ENCODE measurements at places on chromosomes 1 and 21.
A peak's percentile ranks its signal among the peaks of the same experiment; 100 is the strongest.

DNA sequence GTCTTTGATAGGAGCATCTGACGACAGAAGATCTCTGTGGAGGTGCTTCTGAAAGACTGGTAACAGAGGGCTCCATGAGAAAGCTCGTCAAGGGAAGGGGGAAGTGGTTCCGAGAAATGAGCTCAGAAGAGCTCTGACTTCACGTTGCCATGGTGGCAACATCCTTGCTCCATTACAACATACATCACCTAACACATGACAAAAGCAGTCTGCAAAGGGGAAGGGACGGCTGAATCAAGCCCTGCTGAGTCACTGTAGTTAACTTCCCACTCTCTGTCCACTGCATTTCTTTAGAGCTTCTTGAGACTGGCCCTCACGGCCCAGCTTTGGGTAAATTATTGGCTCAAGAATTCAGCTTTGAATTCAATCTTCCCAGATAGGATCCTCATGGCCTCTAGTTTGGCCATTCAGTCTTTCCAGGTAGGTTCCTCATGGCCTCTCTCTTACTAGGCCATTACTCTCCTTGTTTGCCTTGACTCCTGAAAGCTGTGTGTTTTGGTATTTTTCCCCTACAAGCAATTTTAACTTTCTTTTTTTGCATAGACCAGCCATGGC lies 88.0 kb upstream of the ZNF648 start:
- peak; percentile 16 for DNase-seq

DNA sequence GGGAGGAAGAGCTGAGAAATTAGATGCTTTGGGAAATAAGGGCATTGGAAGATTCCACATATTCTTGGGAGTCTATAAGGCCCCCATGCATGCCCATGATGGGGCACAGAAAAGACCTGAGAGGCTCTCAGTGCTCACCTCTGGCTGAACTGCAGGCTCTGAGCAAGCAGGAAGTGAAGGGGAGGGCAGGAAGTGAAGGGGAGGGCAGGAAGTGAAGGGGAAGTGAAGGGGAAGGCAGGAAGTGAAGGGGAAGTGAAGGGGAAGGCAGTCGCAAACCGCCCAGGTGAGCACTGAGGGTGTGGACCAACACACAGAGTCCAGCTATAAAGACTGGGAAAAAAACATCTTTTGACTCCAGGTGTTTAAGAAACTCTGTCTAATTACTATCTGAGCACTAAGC lies 3.5 kb downstream of the KRTAP10-9 start:
- DNase-seq, result no peak

- no peak for DNase-seq
Measured at GRCh38 chr1:62588000-62588399, 9.3 kb upstream of the ANGPTL3 start.

DNA sequence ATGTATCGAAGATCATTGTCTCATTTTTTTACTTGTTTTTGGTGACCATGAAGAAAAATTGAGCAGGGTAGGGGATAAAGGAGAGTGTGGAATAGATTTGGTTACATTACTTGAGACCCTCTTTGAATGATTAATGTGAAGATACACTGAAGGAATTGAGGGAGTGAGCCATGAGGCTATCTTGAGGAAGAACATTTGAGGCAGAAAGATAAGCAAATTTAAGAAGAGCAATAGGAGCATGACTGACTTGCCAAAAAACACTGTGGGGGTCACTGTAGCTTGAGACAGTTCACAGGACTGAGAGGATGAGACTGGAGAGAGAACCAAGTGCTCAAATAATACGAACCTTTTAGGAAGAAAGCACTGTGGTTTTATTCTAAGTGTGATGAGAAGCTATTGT lies 43.1 kb upstream of the PTPRC start:
- no peak for DNase-seq

DNA sequence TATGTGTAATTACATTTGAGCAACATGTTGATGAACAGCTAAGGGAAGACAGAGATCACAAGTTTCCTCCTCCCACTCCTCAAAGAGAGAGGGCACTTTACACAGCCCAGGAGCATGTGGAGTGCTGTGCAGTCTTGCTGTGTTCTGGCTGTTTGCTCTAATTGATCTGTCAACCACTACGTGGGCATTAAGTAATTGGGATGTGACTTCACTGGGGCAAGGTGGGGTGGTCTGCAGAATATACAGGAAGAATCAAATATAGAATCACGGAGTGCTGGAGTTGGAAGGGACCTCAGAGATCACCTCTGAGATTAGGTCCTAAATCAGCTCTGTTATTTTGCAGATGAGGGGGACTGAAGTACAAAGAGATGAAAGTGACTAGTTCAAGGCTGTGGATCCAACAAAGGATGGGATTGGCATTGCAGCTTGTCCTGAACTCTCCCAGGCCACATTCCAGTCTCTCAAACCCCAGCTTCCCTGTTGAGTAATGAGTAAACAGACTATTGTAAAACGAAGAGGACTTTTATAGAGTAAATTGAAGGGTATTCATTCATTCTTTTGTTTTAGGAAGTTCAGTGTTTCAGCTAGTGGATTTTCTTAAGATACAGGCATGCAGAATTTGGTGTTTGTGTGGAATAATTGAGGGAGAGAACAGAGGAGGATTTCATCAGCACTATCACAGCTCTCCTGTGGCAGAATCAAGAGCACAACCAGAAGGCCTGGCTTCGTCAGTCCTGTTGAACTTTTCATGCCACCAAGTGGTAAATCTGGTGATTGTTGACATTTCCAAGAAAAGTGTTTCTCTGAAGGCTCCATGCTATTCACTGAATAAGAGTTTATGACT lies 22.4 kb downstream of the NOS1AP start:
- DNase-seq, result no peak

GRCh38 chr1:110555807-110556470 lies 37.0 kb upstream of the KCNA10 start:
- no peak for DNase-seq

- DNase-seq, result no peak
Measured at GRCh38 chr1:92655197-92655801, 129.6 kb downstream of the EVI5 start.

- DNase-seq, result no peak
Measured at GRCh38 chr1:33143698-33144097, 38.1 kb downstream of the TRIM62 start.

- DNase-seq, result no peak
Measured at GRCh38 chr1:30146448-30146847, 576.9 kb downstream of the MATN1 start.

GRCh38 chr1:52032124-52032784 lies 1.4 kb downstream of the KTI12 start:
- DNase-seq, result no peak

DNA sequence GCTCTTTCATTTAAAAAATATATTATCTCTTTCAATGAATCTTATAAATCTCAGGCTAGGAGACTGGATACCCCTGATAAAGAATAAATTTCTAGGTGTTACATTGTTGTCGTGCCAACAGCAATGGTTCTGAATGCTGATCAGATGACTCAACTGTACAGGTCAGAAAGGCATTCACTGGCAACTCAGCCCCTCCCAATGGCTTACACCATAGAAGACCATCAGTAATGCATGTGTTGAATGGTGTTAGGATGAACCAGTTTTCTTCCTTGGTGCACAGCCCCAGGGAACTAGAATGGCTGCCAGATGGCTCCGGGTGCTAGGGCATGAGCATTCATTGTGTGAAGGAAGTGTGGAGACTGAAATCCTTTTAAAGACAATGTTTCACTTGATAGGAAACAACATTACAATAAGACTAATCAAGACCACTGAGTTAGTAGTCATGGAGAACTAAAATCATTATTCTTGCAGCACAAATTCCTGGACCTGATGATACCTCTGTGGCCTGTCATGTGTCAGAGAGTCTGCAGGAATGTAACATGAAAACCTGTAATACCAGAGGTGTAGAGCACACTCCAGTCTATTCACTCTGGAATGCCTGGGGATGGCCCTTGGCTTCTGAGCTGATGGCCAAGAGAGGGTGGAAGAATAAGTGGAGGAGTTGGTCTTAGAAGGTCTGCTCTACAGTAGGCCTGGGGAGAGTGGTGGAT lies 187.7 kb upstream of the LMO4 start:
- DNase-seq, result peak; percentile 91

GRCh38 chr1:221994939-221995338 lies 253.1 kb upstream of the DUSP10 start:
- no peak for DNase-seq

DNA sequence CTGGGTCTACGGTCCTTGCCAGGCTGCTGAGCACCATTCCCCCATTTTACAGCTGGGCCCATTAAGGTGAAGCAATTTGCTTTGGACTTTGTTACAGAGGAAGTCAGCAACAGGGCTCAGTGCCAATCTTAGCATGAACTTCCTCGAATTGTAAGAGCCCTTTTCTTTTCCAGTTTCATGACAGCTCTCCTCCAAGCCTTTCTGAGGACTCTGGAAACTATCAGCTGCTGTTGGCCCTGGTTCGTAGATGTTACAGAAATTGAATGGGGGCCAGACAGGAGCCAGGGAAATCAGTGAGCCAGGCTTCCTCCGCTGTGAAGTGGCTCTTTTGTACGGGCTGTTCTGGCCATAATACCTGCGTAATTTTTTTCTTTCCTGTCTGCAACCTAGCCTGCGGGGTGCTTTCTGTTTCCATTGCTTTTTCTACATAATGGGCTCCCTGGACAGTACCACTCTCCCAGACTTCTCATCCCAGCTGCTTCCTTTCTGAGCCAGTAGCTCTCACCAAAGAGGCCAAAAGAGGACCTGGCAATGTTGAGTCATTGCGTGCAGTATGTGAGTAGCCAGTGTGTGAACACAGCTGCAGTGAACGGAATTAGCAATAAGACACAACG lies 386.3 kb downstream of the DISC1 start:
- DNase-seq, result no peak

DNA sequence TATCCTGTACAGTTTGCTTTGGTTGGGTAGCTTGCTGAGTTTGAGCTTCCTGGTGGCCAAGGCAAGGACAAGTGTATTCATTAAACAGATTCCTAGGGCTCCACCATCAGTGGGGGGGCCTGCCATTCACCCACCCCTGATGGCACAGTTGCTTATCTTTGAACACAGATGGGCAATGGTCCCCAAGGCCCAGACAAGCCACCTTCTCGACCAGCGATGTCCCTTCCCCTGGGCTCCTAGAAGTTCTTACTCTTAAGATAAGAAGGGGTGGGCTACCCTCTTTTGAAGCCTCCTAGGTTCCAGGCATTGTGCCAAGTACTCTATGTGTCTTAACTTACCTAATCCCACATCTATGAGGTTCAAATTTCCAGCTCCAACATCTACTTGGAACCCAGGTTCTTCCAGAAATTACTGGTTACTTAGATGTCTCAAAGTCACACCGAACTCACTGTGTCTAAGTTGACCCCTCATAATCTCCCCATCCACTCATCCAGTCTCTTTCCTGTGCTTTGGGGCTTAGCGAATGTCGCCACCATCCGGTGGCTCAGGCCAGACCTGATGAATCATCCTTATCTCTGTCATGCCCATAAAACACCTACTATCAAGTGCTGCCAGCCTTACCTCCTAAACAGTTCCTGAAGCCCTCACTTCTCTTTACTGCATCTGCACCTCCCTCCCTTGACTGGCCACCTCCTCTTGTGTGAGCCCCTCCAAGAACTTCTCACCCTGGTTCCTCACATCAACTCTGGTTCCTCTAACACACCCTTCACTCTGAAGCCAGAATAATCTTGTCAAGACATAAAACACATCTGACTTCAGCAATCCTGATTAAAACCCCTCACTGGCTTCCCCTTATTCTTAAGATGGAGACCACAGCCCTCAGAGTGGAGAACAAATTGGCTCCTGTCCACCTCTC lies 50.1 kb downstream of the KLHDC7A start:
- DNase-seq, result no peak

GRCh38 chr21:28932717-28933116 lies 60.0 kb downstream of the LTN1 start:
- DNase-seq, result no peak

GRCh38 chr1:59686170-59686569 lies 128.6 kb upstream of the HOOK1 start:
- no peak for DNase-seq

DNA sequence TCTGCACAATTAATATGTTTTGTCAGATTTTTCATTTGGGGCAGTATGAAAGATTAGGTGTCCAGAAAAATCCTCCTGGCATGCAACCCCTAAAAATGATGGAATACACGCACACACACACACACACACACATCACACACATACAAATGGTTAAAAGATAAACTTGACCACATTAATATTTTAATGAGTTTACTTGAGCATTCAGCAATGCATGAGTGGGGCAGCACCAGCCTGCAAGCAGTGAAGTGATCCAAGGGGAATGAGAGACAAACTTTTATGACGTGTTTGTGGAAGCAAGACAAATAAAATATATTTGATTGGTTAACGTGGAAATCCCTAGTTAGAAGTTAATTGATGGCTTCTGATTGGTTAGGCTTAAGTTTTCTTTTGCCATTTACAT lies 29.1 kb upstream of the SOAT1 start:
- DNase-seq, result peak; percentile 32

- no peak for DNase-seq
Measured at GRCh38 chr1:9425859-9426258, 113.4 kb upstream of the SLC25A33 start.

GRCh38 chr21:14273736-14274538 lies 58.0 kb downstream of the RBM11 start:
- no peak for DNase-seq

DNA sequence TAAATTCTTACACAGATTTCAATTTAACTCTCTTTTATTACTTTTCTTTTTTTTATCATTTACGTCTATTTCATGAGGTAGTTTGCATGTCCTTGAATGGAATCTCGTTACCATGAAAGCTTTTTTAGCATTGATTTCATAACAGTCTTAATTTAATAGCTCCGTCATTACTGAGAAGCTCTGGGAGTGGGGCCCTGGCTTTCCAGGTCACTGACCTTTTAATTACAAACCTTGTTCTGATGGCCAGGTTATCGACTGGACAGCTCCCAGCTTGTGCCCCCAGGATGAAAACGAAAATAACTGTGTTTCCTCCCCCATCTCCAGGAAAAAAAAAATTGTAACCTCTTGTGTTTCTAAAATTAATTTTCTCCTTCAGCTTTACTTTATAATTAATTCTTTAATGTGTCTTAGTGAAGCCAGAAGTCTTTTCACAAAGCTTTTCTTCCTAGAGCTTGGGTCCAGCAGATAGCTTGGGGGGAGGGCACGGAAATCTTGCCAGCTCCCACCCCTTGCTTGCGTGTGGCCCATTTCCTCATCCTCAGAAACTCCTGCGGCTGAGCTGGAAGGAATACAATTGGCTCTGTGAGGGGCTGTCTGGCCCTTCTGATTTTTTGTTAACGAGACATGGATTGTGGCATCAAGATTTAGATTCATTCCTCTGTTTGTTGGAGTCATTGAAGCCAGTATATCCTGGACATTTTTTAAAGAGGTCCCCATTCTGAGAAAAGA lies 65.7 kb downstream of the PEX14 start:
- no peak for DNase-seq
